GM12878 (cell line): ENCODE measurements at places on chromosomes 13 and 19.

DNA sequence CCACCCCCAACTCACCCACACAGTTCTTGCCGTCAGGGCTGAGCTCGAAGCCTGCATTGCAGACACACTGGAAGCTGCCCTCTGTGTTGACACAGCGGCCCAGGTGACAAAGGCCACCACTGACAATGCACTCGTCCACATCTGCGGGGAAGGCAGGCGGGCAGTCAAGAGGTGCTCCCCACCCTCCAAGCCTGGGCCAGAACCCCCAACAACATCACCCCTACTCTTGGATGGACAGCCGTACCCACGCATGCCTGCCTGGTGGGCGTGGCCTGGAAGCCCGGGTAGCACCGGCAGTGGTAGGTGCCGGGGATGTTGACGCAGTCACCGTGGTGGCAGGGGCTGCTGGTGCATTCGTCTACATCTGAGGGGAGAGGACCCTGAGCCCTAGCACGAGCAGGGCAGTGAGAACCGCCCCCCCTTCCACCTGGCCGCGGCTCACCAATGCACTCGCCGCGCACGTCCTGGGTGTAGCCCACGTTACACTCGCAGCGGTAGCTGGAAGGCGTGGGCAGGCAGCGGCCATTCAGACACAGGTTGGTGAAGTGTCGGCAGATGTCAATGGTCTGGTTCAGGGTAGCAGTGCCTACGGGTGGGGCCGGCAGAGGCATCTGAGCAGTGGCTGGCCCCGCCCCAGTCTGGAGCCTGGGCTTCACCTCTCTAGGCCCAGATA, 13.3 kb downstream of the FBN3 start:
- DNase-seq, result no peak

DNA sequence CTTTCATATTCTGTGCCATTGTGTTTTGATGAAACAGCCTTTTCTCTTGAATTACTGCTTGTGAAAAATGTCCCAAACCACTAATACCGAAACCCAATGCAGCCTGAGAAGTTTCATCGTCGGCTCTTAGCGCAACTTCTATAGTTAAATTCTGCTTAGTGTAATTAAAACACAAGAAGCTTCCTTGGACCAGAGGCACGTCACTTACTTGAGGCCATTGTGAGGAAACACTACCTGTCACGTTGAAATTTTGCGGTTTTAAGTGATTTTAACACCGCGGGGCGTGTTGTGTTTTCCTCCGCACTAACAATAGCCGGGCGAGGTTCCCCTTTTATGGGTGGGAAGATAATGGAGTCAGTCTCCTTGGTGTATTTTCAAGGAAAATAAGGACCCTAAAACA, 70.9 kb downstream of the GGACT start:
- DNase-seq, result no peak

GRCh38 chr13:88651531-88651930, 980.4 kb downstream of the SLITRK5 start:
- peak; percentile 13 for DNase-seq

DNA sequence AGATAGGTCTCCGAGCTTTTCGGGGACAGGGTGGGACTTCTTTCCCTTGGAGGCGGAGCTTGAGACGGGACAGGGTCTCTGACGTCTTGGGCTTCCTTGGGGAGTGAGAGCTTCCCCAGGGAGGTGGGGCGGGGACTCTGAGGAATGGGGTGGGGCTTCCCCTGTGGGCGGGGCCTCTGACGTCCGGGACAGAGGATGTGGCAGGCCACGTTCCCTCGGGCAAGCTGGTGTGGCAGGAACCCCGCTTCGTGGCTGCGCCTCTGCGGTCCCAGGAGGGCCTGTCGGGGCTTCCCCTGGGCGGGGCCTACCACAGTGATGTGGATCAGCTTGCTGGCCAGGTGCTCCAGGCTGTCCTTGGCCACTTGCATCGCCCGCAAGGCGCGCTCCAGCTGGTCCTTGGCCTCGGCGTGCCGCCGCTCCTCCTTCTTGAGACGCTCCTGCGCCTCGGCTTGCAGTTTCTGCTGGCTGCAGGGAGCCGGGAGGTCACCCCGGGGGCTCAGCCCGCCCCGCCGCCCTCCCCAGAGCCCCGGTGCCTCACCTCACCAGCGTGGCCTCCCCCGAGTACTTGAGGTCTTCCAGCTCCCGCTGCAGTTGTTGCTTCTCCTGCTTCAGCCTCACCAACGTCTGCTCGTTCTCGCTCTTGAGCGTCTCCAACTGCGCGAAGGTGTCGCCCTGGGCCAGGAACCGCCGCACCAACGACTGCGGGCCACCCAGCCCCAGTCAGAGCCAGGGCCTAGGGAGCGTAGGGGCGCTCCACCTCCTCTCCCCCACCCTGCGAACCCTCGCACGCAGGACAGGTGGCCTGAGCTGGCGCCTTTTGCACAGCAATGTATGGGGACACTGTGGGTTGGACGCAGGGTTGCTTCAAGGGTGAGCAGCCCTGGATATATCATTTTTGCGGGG, 3.3 kb upstream of the RGL3 start:
- peak; percentile 64 for DNase-seq

DNA sequence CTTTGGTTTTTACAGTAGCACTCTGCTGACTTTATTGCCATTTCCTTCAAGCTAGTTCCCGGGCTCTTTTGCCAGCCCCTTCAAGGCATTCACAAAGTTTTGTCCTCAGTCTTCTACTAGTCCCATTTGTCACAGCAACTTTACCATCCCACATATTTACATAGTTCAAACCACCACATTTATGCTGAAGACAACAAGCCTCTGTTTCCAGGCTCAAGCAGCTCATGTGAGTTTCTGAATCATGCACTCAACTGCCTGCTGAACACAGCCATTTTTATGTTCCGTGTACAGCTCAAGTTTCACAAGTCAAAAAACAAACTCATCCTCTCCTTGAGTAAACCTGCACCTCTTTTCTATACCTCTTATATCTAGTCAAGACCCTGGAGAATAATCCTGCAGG, 977.0 kb upstream of the SLC10A2 start:
- no peak for DNase-seq

- no peak for DNase-seq
These were observed 1090.0 kb downstream of the SLITRK5 start for GRCh38 chr13:88761145-88761544.

GRCh38 chr19:37990362-37990761, 83.4 kb downstream of the SIPA1L3 start:
- no peak for DNase-seq

DNA sequence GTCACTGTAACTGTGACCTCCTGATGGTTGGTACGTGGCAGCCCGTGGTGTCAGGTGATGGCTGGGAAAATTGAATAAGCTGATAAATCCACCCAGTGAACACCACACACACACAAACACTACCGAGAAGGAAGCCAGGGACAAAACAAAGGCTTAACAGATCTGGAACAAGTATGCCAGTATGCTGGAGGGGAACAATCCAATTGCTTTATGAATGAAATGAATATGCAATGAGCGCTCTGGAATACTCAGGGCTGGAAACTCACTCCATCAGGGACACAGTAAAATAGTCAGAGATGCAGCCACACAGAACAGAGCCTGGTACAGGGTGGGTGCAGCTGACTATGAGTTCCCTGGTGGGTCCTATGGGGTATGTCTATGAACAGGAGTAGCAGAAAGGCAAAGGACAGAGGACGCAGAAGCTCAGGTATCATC, 16.7 kb downstream of the TMTC4 start:
- no peak for DNase-seq

- DNase-seq, result no peak
These were observed at the start of gene GIPR for GRCh38 chr19:45667620-45668341. TSS of gene GIPR (plus strand) at chr19:45668221. CDS start at chr19:45669521, 1,300 bp downstream.

DNA sequence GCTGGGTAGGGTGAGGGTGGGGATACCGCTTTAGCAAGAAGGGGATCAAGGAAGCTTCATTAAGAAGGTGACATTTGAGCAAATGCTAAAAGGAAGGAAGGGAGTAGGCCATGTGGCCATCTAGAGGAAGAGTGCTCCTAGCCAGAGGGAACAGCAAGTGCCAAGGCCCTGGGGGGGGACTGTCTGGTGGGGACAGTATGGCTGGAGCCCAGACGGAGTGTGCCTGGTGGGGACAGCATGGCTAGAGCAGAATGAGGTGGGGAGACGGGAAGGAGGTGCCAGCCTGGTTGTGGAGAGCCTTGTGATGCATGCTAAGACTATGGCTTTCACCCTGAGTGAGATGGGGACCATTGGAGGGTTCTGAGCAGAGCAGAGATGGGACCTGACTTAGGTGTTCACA, 2.1 kb upstream of the TGFB1 start:
- DNase-seq, result no peak

GRCh38 chr13:99911965-99912566, 59.5 kb downstream of the ZIC5 start:
- DNase-seq, result no peak

GRCh38 chr19:1567848-1568227, 287 bp downstream of the MEX3D start:
- no peak for DNase-seq

- DNase-seq, result no peak
These were observed 60.9 kb downstream of the THSD1 start for GRCh38 chr13:52345048-52345447.

DNA sequence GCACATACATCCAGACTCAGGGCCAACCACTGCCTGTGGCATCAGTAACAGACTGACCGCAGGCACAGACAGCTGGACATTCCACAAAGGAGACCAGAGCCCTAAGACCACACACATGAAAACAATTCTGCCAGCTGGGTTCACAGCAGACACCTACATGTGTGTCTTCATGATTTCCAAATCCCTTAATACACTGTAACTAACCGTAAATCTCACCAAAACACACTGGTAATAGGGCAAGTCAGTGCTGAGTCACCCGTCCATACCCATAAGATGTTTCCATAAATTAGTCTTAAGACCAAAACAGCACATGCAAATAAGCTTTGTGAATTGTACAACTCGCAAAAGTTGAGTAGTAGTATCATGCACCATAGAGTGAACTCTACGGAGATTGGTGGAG, 65.4 kb downstream of the TUBGCP3 start:
- DNase-seq, result no peak

DNA sequence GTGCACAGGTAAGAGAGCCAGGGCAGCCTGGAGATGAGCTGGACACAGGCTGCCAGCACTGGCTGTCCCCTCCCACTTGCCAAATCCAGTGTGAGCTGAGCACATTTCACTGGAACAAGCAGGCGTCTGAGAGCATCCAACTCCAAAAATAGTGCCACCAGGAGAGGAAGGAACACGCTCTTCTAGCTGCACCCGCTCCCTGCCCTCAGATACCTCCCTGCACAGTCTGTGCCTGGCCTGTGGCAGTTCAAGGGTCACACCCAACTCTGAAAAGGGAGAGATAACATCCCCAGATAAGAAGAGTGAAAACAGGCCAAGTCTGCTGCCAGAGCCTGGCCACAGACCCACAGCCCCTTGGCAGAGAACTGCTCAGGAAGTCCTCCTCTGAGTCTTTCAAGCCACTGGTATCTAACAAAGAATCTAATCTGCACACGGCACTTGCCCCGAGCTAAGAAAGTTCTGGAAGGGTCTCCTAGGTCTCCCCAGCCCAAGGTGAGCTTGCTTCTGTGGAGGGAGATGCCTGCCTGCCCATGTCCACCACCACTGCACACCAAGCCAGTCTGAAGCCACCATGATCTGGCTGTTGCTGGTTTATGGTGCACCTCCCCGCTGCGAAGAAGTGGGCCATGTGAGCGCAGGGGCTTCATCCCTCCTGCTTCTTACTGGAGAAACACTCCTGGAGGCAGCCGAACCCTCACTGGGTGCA, 14.7 kb downstream of the ELL start:
- no peak for DNase-seq

DNA sequence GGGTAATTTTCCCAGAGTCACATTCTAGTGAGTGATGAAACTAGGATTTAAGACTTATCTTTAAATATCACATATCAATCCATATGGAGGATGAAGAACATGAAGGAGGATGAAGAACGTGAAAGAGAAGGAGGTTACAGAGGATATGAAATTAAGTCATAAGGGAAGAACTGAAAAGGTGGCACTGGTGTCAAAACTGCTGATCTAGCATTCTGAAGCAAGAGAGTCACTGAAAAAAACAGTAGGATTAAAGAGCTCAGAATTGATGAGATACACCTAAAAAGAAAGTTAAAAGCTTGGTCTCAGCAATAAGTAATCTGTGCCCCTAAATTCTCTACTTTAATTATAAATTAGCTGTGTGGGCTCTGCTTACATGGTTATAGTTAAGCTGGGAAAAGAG, 156.5 kb downstream of the KCTD12 start:
- DNase-seq, result no peak

- DNase-seq, result no peak
These were observed 12.4 kb upstream of the ELAVL1 start for GRCh38 chr19:8017808-8018207.

- no peak for DNase-seq
These were observed 12.6 kb upstream of the METTL21C start for GRCh38 chr13:102707467-102707866.

DNA sequence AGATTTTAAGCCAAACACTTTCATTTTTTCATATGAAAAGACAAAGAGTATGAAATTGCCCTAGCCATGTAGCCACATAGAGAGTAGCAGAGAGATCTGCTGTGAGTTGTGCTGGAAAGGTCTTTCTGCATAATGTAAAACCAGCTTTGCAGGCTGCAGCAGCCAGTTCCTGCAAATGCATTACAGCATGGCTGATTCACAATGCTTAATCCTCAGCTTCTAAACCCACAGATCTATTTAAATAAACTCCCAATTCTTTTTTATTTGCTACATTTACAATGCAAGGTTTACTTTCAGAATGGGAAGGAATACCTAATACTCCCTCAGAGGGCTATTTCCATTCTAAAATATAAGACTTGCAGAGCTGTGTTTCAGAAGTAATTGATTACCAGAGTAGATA, 185.6 kb upstream of the STARD13 start:
- no peak for DNase-seq

DNA sequence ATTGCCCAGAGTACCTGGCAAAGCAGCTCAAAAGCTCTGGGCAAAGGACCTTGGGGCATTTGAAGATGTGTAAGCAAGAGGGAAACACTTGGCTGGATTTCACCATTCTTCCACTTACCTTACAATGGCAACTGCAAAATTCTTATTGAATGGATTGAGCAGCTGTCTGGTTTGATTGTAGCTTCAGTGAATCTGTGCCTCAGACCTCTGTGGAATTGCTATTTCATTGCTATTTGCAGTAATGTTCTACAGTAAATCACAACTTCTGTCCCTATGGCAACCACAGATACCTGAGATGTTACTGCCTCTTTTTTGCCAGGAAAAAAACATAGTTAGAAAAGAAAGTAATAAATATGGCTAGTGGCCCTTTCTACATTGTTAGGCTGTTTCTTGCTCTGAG, 519.5 kb downstream of the SUCLA2 start:
- no peak for DNase-seq

GRCh38 chr19:57071444-57071843, 48.3 kb upstream of the USP29 start:
- no peak for DNase-seq

GRCh38 chr19:3178973-3179738, 587 bp downstream of the S1PR4 start:
- DNase-seq, result no peak

- DNase-seq, result no peak
These were observed 35.1 kb downstream of the MYCBP2 start for GRCh38 chr13:77291774-77292173.

DNA sequence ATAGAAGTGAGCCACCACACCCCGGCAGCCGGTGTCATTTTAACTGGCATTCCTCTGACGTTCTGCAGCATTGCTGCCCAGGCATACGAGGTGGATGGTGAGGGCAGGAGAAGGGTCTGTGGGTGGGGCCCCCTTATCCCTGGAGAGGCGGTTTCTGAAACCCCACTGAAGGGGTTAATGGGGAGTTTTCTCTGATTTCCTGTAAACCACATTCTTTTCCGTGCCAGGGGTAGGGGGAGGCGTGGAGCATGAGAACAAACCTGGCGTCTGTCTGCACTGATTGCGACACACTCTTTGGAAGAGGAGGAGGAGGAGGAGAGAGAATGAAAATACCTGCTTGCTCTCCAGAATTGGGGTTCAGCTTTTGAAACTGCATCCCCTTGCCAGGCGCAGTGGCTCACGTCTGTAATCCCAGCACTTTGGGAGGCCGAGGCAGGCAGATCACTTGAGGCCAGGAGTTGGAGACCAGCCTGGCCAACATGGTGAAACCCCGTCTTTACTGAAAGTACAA, 2.7 kb upstream of the C3 start:
- no peak for DNase-seq
